CD4-positive, alpha-beta T cell treated with Interleukin-1 beta for 1 hour (primary cell): ENCODE measurements at places on chromosomes 5 and 9.

- no peak for DNase-seq
Observed at GRCh38 chr9:36969216-36969771, 64.8 kb downstream of the PAX5 start.

DNA sequence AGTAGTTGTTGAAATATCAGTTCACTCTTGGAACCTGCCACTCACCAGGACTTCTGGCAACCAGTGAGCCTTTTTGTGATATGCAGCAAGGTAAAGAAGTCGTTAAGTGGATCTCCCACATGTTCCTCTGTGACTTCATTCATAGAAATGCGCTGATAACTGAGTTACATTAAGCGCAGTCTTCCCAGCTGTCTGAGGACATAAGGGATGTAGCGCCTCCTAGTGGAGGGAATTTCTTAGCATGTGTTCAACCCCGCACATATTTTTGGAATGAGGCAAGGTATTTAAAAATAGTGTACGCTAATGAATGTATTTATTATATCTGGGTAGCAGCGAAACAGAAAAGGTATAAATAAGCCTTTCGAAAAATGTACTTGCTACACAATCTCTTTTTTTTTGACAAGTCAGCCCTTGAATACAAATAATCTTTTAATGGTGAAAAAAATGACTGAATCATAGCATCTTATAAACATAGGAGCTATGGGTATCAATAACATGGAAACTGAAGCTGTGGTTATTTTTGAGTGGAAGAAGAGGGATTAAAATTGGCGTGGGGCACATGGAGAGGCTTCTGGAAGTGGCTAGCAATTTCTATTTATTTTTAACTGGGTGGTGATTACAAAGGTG, 38.0 kb downstream of the PALM2AKAP2 start:
- no peak for DNase-seq

- DNase-seq = no peak
Observed at GRCh38 chr9:23254404-23255184, 571.4 kb downstream of the ELAVL2 start.

DNA sequence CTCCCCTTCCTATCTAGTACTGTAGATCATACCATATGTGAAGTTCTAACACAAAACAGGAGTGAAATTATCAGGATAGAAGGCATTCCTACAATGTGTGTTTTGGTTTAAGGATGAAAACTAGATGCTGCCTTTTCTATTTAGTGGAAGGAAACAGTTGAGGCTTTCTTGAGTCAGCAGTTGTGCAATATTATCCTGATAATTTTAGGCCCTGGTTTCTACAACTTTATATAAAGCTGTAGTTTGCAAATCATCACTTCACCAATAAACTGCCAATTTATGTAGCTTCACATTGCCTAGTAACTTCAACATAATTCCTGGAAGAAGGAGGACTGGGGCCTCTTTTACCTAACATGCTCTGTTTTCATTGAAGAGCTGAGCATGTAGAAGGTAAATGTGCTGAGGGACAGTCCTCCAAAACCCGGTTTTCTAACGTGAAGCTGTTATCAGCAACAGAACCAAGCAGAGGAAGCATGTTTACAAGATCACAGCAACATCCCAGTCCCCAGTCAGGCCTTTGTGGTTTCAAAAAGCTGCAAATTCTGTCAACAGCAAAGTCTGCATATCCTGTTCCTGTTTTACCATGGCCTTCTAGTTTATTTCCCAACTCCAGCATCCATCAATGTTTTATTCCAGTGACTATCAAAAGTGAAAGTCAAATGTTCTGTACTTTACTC, 513.4 kb upstream of the MEF2C start:
- peak; percentile 26 for DNase-seq

GRCh38 chr5:35826056-35826455, 30.6 kb upstream of the IL7R start:
- DNase-seq = no peak

GRCh38 chr5:36253575-36253974, 11.8 kb upstream of the NADK2 start:
- no peak for DNase-seq

DNA sequence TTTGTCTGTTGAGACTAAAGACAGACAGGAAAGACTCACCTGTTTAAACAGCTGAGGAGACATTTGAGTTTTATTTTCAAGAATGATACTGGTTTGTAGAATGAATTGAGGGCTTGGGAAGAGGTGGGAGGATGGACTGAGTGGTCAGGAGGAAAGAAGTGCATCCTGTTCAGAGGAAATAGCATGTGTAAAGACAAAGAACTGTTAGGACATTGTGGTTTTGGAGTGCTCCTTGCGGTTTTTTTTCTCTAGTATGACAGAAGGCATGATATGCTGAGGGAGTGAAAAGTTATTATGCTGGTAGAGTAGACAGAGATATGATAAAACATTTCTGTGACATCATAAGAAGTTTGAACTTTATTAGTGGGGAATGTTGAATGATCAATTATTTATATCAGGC, 270.7 kb upstream of the ELAVL2 start:
- DNase-seq = no peak

DNA sequence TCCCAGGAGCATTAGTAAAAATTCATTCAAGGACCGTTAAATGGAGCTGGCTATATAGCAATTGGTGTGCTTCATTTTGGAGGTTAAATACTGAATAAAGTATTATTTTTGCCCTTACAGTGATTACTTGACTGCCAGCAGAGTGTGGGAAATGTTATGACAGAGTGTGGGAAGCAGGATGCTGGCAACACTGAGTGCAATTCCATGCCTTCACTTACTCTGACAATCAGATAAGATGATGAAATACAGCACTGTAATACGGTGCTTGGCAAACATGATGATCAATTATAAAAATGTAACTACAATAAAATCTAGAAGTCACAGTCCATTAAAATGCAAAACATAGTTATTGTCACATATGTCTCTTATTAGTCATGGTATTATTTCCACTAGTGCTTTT, 651.3 kb downstream of the PTPRD start:
- no peak for DNase-seq

GRCh38 chr5:157516006-157516405, 56.0 kb downstream of the NIPAL4 start:
- no peak for DNase-seq

DNA sequence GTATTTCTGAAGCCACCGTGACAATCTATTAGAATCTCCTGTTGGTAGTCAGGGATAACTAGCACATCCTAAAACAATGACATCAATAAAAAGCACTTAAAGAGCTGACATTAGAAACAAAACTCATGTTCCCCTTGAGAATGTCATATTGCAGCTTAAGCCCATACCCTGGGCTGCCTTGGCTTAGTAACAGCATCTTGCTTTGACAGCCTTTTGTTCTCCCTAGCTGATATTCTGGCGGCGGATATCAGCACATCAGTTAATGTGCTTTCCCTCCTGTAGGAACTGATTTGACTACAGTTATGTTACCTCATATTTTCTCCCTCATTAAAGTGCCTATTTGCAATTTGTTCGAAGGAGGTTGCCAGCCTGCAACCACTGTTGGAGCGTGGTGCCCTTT, 214.1 kb downstream of the CD180 start:
- no peak for DNase-seq

DNA sequence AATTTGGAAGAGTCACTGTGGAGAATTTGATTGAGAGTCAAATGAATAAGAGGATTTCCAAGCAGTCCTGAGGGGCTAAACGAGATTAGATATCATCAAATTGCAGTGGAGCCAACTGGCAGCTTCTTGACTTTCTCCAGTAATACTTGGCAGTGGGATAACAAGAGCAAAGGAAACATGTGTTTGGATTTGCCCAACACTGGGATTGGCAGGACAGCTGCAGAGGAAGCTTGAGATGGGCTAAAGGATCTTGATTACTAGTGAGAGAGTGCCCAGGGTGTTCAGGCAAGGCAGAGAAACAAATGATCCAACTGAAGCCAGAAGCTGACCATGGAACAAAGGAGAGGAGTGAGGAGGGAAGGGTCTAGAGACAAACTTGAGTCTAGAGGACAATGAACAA, 356.0 kb upstream of the ISL1 start:
- no peak for DNase-seq

DNA sequence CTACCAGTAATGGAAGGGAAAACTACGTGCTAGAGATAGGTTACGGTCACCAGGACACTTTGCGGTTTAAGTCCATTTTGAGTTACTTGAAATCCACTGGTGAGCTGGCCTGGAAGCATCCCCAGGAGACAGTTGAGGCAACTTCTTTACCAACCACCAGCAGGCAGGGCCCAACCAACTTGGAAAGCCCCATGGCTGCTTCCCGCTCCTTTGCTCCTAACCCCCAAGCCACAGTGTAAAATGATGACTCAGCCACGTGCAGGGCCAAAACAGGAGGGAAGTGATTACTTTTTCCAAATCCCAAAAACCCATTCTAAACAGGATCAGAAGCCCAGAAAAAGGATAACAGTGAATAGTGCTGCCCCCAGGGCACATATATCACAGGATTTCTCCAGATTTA, 87.4 kb downstream of the PAX5 start:
- no peak for DNase-seq

- DNase-seq = no peak
Observed at GRCh38 chr9:16396389-16396788, 474.1 kb downstream of the BNC2 start.

- no peak for DNase-seq
Observed at GRCh38 chr5:139982157-139982974, 60.7 kb downstream of the NRG2 start.

- no peak for DNase-seq
Observed at GRCh38 chr5:96922499-96923244, 13.2 kb upstream of the LNPEP start.

GRCh38 chr5:131263648-131264450, at the start of gene CDC42SE2:
Gene CDC42SE2, plus strand, starts transcription at chr5:131264053. Its CDS starts 95,441 bp downstream, at chr5:131359494.
- peak; percentile 89 for DNase-seq

DNA sequence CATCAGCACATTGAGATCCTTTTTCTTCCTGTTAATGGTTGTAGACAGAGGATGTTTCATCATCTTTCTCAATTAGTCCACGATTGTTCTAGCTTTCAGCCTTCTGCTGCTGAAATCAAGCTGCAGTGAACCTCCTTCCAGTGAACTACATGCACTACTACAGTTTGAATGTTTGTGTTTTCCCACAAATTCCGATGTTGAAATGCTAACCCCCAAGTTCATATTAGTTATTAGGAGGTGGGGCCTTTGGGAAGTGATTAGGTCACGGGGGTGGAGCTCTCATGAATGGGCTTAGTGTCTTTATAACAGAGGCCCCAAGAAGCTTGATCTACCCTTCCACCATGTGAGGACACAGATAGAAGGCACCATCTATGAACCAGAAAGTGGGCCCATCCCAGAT, 32.9 kb downstream of the NSG2 start:
- DNase-seq = no peak

DNA sequence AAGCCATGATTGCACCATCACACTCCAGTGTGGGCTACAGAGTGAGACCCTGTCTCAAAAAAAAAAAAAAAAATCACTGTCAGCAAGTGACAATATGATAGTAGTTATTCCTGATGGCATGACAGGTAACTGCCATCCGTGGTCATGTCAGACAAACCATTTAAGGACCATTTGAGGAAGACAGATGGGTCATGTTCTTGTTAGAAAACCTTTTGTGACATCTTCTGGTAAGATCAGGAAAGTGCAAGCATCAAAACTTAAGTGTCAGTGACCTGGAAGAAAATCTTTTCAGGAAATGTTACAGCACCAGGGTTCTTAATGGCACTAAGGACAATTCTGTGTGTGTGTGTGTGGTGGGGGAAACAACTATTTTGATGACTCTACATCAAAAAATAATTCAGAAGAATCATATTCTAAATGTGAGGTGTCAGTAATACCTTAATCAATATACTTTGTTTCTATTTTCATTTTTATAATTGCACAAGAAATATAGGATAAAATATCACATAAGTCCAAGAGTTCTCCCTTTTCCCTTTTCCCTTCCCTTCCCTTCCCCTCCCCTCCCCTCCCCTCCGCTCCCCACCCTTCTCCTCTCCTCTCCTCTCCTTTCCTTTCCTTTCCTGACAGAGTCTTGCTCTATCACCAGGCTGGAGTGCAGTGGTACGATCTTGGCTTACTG, 17.8 kb downstream of the SLC38A9 start:
- DNase-seq = peak; percentile 5

- DNase-seq = no peak
Observed at GRCh38 chr5:129664336-129664937, 83.5 kb upstream of the MINAR2 start.

DNA sequence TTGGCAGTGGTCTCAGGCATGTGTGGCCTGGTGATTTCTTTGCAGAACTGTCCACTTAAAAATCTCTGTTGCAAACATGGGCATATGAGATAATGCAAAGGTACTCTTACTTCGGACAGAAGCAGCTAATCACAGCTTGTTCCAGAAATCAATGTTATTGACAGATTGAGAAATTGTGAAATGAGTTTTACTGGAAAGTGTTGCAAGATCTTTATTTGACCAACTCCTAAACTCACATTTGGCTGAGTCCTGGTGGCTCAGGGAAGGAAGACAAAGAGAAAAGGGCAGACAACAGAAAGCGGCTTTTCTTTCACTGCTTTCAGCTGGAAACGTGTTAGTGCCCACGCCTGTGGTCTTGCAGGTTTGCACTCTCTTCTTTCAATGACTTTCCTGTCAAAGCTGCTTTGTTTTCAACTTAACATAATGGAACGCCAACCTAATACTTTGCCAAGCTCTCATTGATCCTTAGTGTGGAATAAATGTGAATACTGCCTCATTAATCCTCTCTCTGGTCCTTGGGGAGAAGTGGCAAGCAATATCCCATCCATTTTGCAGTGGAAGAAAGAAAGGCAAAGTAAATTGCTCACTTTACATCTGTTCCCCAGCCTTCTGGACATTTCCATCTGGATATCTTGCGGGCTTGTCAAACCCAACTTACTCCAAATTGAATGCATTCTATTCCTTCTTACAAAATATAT, 586.4 kb downstream of the LRRC70 start:
- DNase-seq = no peak

DNA sequence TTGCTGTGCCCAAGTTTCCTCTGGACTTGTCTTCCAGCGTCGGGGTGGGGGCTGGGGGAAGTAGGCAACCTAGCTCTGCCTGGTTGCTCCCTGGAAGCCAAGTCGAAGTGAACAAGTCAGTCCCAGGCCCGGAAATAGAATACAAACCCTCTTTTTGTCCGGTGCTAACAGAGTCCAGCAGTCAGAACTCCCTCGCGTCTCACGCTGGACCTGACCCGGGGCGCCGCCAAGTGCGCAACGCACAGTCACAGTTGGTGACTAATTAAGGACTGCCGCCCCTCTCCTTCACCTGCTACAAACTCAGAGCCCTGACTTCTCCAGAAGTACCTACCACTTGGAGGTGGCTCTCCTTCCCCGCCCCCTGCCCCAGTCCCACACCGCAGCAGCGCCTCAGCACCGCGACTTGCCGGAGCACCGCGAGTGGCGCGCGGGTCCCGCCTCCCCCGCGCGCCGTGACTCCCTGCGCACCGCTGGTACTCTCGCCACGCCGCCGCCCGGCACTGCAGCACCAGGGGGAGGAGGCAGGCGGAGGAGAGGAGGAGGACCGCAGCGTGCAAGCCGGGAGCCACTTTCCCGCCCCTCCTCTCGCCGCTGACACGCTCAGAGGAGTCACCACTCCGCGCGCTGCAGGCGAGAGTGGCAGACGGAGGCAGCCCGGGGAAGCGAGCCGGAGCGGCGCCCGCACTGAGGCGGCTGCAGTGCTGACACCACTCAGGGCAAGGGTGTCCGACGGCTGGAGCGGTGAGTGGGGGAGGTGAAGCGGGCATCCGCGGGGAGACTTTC, at the start of gene SV2C:
SV2C (plus strand) TSS at position 612 of the 783 bp plus-strand sequence. CDS start 48,368 bp downstream, outside the sequence.
- no peak for DNase-seq
